ENCODE measurements at places on chromosomes 5 and 9. TPM values are rescaled to one million over a fixed set of nuclear protein-coding genes. Genes with fewer than 3 reads are reported as not detected.
A peak's percentile ranks its signal among the peaks of the same experiment; 100 is the strongest.

DNA sequence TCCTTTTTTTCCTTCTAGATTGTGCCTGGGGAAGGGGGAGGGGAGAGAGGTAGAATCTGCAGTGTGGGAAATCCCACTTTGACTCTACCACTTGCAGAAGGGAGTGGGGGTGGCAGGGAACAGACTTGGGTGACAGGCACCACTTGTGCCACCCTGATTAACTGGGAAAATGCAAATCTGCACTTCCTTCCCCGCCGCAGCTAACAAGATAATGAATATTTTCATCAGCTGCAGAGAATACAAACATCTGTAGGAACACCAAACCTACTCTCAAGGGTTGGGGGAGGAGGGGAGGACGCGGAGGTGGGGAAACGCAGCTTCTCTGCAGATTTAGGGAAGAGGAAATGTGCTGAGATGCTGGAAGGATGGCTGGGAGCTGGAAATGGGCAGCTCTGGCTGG, 73.5 kb downstream of the TRIM32 start:
- H3K4me3 ChIP-seq = no peak overlapping the region
- no peaks in the 10 kb centered on the region for H3K36me3 ChIP-seq
- no peaks in the 10 kb centered on the region for H3K27me3 ChIP-seq
- H3K4me1 ChIP-seq = no peaks in the 10 kb centered on the region
- H3K27ac ChIP-seq = no peak overlapping the region

The SLC45A2 gene
- 0.35 TPM for polyA plus RNA-seq

The TAS2R1 gene
- not detected for polyA plus RNA-seq

DNA sequence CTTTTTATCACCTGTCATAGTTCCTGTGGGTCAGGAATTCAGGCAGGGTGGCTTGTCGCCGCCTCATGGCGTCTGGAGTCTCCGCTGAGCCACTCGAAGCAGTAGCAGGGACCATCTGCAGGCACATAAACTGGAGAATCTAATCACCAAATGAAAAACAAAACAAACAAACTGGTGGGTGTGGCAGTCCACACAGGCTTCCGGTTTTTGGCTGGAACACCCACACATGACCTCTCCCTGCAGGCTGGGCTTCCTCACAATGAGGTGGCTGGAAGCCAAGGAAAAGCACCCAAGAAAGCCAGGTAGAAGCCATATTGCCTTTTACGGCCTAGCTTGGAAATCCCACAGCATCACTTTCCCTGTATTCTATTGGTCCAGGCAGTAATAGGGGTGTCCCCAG, 197.0 kb downstream of the SYK start:
- H3K4me3 ChIP-seq = no peak overlapping the region
- H3K4me1 ChIP-seq = peaks cover 3% of the 10 kb centered on the region
- H3K27ac ChIP-seq = no peak overlapping the region
- no peaks in the 10 kb centered on the region for H3K36me3 ChIP-seq
- no peaks in the 10 kb centered on the region for H3K27me3 ChIP-seq

DNA sequence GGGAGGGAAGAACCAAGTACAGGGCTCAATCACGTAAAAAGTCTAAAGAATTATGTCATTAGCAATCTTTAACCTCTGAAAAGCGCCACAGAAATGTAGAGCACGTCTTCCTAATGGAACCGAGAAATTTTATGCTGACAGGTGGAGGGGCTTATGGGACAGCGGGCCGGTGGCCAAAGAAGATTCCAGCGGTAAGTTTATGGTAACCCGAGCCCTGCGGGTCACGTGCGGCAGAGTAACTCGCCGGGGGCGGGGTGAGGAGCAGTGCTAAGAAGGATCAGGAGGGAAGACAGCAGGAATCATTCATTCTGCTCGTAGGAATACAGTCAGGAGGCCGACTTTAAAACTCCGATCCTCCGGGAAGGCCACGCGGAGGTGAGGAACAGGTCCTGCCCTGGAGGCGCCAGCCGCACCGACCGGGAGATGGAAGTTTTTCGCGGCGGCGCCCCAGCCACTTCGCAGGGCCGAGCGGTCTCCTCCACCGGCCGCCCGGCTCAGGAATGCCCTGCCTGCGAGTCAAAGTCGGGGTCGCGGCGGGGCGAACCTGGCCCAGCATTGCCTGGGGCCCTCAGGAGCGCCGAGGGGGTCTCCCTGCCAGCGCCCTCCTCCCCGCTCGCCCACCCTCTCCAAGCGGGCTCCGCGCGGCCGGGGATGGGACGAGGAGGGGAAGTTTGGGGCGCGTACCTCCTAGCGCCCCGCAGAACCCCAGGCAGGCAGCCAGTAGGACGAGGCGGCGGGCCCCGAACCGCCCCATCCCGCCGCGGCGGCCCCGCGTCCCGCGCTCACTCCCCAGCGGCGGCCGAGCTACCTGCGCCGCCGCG, 101.8 kb downstream of the ESM1 start:
- peak; percentile 92 for DNase-seq
- peak overlapping the region; percentile 21 for H3K27ac ChIP-seq
- no peaks in the 10 kb centered on the region for H3K36me3 ChIP-seq
- peaks cover 13% of the 10 kb centered on the region for H3K4me1 ChIP-seq

- H3K4me3 ChIP-seq = no peak overlapping the region
- H3K27me3 ChIP-seq = no peaks in the 10 kb centered on the region
- peaks cover 10% of the 10 kb centered on the region for H3K4me1 ChIP-seq
- no peaks in the 10 kb centered on the region for H3K36me3 ChIP-seq
These were observed 287.9 kb downstream of the ZSWIM6 start for GRCh38 chr5:61619777-61620518.

GRCh38 chr9:36389590-36389989, 10.5 kb downstream of the RNF38 start:
- no peaks in the 10 kb centered on the region for H3K4me1 ChIP-seq
- H3K27ac ChIP-seq = no peak overlapping the region
- H3K27me3 ChIP-seq = no peaks in the 10 kb centered on the region
- no peak for DNase-seq
- no peak overlapping the region for H3K4me3 ChIP-seq

GRCh38 chr5:173730632-173731298, 114.3 kb upstream of the BOD1 start:
- no peak overlapping the region for H3K4me3 ChIP-seq
- H3K27me3 ChIP-seq = peaks cover 2% of the 10 kb centered on the region
- H3K4me1 ChIP-seq = peaks cover 21% of the 10 kb centered on the region
- DNase-seq = no peak
- no peak overlapping the region for H3K27ac ChIP-seq
- H3K36me3 ChIP-seq = no peaks in the 10 kb centered on the region

The STOML2 gene
- polyA plus RNA-seq = 79.0 TPM

DNA sequence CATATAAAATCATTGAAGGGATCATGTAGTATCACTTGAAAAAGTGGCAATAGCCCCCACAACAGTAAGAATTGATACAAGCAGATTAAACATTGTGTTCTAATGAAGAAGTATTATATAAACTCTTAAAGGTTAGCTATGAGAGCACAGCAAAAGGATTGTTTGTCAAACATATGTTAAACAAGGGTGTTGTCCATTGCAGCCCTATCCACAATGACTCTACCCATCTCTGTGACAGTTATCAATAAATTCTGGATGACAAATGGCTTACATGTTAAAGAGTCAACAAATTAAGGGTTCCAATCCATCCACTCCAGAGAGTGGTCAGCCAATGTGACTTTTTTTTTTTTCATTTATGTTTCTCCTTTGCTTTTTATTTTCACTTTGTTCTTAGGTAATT, 238.7 kb downstream of the SEMA5A start:
- no peak overlapping the region for H3K4me3 ChIP-seq
- no peak for DNase-seq
- no peak overlapping the region for H3K27ac ChIP-seq
- H3K27me3 ChIP-seq = no peaks in the 10 kb centered on the region

GRCh38 chr9:98127226-98127625, 8.2 kb upstream of the TRIM14 start:
- H3K36me3 ChIP-seq = no peaks in the 10 kb centered on the region
- peaks cover 3% of the 10 kb centered on the region for H3K27me3 ChIP-seq
- H3K4me3 ChIP-seq = no peak overlapping the region
- no peak overlapping the region for H3K27ac ChIP-seq
- no peaks in the 10 kb centered on the region for H3K4me1 ChIP-seq

DNA sequence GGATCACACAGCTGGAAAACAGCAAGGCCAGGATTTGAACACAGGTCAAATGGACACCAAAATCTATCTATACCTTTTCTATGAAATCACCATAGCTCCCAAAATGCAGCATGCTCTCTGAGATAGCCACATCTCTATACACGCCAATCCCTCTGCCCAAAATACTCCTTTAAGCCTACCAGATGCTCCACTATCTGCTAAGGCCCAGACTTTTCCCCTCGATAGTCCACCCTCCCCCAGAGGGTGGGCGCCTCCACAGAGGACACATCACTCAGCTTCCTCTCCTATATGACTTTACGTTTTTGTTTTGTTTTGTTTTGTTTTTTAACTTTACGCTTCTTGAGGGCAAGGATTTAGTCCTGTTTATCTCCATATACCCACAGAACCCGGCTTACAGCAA, 46.8 kb downstream of the MTMR12 start:
- no peaks in the 10 kb centered on the region for H3K4me1 ChIP-seq
- H3K36me3 ChIP-seq = peaks cover 51% of the 10 kb centered on the region
- H3K27me3 ChIP-seq = no peaks in the 10 kb centered on the region

The SURF4 gene
- polyA plus RNA-seq = 92.3 TPM

DNA sequence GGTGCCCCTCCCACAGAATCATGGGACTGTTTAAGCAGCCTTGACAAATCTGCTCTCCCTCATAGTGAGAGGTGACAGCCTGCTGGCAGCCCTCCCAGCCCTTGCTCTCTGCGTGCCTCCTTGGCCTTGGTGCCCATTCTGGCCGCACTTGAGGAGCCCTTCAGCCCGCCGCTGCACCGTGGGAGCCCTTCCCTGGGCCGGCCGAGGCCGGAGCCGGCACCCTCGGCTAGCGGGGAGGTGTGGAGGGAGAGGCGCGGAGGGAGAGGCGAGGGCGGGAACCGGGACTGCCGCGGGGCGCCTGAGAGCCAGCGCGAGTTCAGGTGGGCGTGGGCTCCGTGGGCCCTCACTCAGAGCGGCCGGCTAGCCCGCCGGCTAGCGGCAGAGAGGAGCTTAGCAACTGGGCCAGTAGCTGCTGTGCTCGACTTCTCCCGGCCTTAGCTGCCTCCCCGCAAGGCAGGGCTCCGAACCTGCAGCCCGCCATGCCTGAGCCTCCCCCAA, 125.9 kb upstream of the MYO10 start:
- no peak overlapping the region for H3K4me3 ChIP-seq
- DNase-seq = no peak
- no peak overlapping the region for H3K27ac ChIP-seq
- H3K4me1 ChIP-seq = no peaks in the 10 kb centered on the region

The PCDHB14 gene
- polyA plus RNA-seq = 6.6 TPM

- H3K36me3 ChIP-seq = no peaks in the 10 kb centered on the region
- H3K27me3 ChIP-seq = no peaks in the 10 kb centered on the region
- no peak overlapping the region for H3K4me3 ChIP-seq
- no peak overlapping the region for H3K27ac ChIP-seq
- no peaks in the 10 kb centered on the region for H3K4me1 ChIP-seq
- DNase-seq = no peak
These were observed 33.2 kb upstream of the ASS1 start for GRCh38 chr9:130411566-130411915.

GRCh38 chr5:173090639-173091038, 34.5 kb downstream of the CREBRF start:
- DNase-seq = no peak
- H3K27me3 ChIP-seq = no peaks in the 10 kb centered on the region
- peaks cover 12% of the 10 kb centered on the region for H3K36me3 ChIP-seq
- H3K4me1 ChIP-seq = no peaks in the 10 kb centered on the region
- no peak overlapping the region for H3K4me3 ChIP-seq
- no peak overlapping the region for H3K27ac ChIP-seq

GRCh38 chr5:53730943-53731342, 170.5 kb downstream of the NDUFS4 start:
- no peak overlapping the region for H3K4me3 ChIP-seq
- H3K27me3 ChIP-seq = no peaks in the 10 kb centered on the region
- peak; percentile 31 for DNase-seq

DNA sequence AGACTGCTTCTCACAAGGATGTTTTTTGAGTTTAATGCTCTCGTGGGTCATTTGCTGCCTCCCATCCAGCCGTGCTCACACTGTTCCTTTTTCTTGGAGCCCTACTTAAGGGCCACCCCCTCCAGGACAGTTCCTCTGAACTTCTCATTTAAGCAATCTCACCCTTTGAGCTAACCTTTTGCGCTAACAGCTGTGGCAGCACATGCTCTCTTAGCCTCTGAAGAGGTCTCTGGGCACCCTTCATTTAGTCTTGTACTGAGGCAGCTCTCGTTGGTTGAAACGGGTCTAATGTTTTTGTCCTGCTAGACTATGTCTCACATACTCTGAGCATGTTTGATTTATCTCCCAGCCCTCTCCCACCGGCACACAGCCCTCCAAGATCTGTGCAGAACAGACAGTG, 11.8 kb downstream of the ALDH1B1 start:
- peaks cover 7% of the 10 kb centered on the region for H3K27me3 ChIP-seq
- no peak overlapping the region for H3K4me3 ChIP-seq
- peaks cover 2% of the 10 kb centered on the region for H3K36me3 ChIP-seq
- H3K4me1 ChIP-seq = peaks cover 4% of the 10 kb centered on the region
- DNase-seq = no peak

DNA sequence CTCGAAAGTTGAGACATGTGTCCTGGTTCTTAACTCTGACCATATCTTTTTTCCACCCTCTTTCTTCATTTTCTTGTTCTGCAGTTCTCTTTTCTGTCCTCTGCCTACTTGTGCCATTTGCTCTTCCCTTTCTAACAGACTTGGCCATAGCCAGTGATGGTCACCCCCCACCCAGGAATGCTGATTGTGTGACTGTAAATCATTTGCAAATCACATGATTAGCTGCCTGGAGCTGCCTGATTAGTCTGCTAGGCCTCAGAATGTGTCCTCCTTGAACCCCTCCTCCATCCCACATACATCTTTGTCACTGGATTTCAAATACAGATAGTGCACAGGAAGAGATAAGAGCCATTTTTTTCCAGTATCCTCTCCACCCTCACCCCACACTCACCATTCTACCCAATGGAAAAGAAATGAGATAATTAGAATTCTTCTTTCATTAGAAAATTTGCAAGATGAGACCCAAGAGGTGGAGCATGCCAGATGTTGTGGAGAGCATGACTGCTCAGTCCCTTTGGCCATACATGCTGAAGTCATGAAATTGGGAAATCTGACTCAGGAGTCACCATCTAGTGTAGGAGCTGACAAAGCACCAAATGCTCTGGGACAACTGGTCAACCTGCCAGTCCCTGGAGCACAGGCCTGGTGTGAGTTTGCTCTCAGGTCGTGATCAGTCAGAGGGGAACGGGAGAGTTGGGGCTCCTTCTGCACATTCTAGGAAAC, 538.2 kb downstream of the CCDC171 start:
- H3K27me3 ChIP-seq = no peaks in the 10 kb centered on the region
- H3K4me3 ChIP-seq = no peak overlapping the region
- H3K36me3 ChIP-seq = no peaks in the 10 kb centered on the region
